ENCODE measurements at places on chromosomes 3 and 15.

- no peak for DNase-seq
Measured at GRCh38 chr3:37813403-37813802, 48.3 kb upstream of the CTDSPL start.

DNA sequence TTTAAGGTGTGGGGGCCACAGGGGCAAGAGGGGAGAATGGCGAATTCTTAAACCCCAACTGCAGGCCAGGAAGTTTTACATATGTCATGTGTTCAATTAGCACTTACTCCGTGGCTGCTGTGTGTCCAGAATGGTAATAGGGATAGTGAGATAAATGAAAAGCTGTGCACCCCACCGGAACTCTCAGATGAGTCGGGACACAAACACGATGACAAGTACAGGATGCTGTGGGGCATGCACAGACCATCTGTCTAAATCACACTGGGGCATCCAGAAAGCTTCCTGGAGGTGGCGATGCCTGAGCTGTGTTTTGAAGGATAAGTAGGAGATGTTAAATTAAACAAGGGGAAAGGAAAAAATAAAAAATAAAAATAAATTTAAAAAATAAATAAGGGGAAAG, 18.3 kb upstream of the TMEM158 start:
- DNase-seq, result no peak

DNA sequence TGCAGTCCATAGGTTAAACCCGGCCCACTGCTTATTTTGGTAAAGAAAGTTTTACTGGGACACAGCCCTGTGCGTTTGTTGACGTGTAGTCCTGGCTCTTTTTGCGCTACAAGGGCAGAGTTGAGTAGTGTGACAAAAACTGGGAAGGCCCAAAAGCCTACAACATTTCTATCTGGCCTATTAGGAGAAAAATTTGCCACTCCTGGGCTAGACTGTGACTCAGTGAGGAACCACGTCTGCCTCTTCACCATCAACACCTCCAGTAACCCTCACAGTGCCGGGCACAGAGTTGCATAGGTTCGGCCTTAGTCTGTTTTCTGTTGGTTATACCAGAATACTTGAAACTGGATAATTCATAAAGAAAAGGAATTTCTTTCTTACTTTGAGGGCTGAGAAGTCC, 110.3 kb downstream of the TOP2B start:
- no peak for DNase-seq

DNA sequence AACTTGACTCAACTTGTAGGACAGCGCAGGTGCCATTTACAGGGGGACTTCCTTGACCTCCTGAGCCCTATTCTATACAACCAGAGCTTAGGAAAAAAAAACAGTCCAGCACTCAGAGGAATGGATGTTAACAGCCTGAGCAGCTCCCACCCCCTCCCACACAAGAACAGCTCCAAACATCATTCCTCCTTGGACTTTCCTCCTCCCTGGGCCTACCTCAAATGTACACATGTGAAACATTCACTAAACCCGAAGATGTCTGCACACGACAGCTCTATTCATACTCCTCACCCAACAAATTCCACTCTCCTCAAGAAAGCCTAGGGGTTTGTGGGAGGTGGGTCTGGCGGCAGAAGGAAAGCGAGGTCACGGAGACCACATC, 503 bp upstream of the ATRIP start:
- DNase-seq, result no peak

DNA sequence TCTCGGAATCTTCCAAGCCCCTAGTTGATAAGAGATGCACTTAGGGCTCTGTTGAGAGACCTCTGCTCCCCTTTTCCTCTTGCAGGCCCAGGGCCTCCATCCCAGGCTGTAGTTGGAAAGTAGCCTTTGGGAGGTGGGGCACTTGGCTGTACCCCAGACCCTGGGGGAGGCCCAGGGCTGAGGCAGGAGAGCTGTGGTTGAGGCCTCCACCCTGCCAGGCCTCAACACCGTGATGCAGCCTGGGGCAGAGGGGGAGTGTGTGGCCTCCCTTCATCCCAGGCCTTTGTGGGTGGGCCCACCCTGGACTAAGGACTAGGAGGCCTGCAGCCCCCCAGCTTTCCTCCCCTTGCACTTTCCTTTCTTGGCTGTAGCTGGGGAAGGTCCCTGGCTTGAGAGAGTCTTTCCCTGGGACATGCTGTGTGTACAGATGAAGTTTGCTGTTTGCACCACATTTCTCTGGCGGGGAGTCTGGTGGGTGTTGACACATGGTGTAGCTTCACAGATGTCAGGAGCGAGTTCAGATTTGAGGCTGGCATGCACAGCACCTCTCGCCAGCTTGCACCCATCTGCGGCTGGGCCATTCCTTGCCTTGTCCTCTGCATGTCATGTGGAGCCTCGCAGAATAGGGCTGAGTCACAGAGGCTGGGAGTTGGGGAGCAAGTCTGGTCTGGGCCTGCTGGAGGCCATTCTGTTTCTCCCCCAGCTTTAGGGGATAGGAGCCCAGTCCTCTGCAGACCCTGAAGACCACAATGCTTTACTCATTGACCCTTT, 13.7 kb downstream of the PLEKHO2 start:
- DNase-seq, result no peak

DNA sequence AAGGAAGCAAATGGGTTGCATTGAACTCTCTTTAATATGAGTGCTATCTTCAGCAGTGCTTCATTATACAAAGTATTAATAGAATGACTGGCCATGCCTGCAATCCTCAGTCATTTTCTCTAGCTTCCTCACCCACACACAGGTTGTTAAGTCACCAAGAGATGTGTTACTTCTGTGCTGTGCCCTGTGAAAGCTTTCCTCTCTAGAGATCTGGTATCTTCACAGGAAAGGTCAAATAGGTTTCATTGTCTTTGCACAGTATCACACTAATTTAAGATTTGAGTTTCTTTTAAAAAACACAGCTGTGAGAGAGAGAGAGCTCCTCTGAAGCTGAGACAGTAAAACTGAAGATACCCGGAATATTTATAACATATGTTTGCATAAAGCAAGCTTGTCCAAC, 278.6 kb downstream of the CNTN4 start:
- no peak for DNase-seq

DNA sequence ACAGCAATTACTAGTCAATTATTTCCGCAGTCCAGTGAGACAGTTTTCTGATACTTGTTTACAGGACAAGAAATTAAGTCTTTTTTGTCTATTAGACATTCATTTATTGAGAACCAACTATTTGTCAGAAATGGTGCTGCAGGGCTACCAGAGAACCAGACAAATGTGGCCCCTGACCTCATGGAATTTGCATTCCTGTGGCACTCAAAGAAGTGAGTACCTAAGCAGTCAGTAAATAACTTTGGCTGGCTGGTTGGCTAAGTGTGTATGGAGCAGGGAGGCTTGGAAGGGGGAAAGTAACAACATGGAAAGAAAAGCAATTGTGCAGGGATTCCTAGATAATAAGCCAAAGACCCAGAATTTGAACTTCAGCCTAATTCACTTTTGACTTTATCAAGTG, 837.0 kb upstream of the CFAP20DC start:
- DNase-seq, result no peak

DNA sequence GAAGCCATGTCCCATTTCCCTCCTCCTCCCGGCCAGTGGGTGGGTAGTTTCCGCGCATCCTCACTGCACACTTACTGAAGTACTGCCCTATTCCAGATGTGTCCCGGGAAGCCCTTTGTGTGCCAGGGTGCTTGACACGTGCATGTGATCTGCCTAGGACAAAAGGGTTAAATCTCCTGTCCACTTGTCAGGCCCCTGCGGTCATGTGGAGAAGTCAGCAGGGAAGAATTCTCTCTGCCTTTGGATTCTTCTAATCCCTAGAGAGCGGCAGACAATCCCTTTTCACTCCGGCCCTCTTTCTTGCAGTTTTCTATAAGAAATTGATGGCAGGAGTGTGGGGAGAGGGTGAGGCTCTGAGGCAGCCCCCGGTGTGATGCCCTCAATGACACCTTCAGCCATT, 19.8 kb downstream of the ST8SIA2 start:
- DNase-seq, result peak; percentile 58

GRCh38 chr3:152772674-152773225, 62.2 kb upstream of the P2RY1 start:
- no peak for DNase-seq

DNA sequence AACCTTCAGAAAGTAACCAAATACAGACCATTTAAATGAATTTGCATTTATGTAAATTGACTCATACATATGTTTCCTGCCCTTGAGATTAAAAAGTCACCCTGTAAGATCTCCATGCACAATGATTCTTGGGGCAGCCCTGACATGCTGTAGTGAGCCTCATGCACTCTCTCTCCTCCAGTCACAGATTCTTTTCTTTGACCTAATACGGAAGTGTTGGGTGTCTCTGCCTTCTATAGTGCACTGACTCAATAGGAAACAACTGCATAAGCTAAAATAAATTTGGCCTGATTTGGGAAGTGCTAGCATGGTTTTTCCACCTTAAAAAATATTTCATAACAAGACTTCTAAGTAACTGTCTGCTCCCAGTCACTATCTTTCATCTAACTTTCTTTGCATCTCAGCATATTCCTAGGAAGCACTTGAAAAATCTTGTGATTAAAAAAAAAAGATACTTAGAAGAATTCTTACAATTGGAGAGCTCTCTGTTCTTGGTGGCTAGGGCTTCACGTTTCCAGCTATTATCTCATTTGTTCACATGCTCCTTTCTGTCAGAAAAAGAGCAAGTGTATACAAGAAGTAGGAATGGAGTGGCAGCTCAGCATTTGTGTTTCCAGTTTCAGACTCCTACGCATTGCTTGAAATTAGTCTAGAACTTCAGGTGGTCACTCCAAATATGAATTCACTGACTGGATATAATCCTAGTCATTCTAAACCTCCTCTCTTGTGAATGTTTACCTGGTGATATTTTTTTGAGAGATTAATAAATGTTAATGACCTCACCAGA, 207.9 kb upstream of the COL8A1 start:
- DNase-seq, result no peak

- DNase-seq, result no peak
Measured at GRCh38 chr3:133294253-133294652, 105.6 kb upstream of the BFSP2 start.

DNA sequence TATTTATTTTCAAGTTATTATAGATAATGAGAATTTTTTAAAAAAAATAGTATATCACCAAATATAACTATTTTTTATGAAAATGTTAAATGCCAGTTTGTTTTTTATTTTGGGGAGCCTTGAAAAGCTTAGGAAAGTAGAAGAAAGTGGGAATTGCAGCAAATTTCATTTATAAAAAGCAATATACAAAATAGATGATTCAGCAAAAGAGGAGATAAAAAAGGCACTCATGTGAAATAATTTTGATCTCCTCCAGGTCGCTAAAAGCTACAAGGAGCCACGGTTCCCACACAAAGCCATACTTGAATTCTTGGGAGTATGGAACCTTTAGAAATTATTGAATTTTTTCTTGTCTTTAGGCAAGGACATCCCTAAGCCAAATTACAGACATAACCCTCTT, 625.0 kb upstream of the SGO1 start:
- DNase-seq, result no peak

GRCh38 chr15:51697163-51697562, 15.9 kb downstream of the SCG3 start:
- DNase-seq, result no peak

GRCh38 chr3:138477120-138477519, 42.7 kb downstream of the ESYT3 start:
- DNase-seq, result no peak

DNA sequence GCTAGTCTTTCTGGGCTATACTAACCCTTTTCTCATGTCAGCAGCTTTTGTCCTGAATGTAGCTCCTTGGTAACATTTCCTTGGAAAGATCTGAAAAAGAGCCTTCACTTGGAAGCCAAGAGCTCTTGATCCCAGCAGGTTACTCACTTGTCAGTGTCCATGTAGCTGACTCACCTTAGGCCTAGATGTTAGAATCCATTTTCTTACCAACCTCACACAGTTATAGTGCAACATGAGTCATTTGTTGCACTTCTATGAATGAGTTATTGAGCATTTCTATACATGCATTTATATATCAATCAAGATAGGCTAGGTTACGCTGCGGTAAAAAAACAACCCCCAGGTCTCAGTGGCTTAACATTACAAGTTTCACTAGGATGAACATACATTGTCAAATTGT, 106.8 kb upstream of the SLC7A14 start:
- DNase-seq, result no peak

DNA sequence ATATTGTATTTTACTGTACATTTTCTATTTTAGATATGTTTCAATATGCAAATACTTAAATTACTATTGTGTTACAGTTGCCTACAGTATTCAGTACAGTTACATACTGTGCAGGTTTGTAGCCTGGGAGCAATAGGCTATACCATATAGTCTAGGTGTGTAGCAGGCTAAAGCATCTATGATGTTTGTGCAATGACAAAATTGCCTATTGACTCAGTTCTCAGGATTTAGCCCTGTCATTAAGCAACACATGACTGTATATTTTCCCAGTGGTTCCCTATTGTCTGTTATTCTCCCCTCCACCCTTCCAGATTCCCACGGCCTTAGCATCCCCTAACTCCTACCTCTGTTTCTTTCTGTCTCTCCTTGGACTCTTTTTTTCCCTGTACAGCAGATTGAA, 10.7 kb downstream of the MOBP start:
- no peak for DNase-seq

GRCh38 chr3:6806991-6807390, 53.9 kb upstream of the GRM7 start:
- no peak for DNase-seq

DNA sequence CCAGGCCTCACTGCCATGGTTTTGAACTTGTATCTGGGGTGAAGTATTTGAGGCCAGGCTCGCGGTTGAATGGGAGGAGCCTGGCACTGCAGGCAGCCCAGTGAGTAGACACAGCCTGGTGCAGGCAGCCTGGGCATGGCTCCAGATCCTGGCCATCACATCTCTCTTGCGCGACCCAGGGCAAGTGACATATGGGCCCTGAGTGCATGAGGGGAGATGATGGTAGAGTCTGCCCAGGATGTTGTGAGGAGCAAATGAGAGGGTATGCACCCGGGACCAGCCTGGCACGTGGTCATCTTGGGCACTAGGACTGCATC, 103.5 kb downstream of the TBC1D2B start:
- no peak for DNase-seq

DNA sequence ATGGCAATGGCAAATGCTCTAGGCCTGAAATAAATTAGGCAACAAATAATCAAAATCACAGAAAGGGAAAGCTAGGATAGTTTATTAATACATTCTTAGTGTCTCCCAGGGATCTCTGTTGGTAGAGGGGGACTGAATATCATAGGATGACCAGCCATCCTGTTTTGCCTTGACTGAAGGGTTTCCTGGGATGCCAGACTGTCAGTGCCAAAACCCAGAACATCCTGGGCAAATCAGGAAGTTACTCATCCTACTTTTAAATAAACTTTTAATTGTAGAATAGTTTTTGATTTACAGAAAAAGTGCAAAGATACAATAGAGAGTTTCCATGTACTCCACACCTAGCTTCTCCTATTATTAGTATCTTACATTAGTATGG, 21.8 kb upstream of the SIAH2 start:
- DNase-seq, result no peak

DNA sequence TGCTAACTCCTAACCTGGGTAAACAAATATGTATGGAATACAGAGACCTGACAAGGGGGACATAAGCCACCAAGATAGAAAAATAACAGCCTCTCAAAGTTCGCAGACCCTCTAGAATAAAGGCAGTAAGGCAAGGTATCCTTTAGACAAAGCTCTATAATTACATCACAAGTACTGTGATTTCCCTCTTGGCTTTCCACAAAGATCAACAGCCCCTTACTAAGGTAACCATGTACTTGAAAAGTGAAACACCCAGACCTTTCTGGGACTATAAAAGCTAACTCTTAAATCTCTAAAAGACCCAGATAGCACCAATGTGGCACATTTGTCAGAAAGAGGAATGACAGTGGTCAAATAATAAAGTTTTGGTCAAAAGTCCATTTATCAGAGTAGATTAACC, 51.9 kb downstream of the TBL1XR1 start:
- DNase-seq, result no peak

- DNase-seq, result no peak
Measured at GRCh38 chr3:123409443-123410148, 39.3 kb downstream of the ADCY5 start.

GRCh38 chr3:184552296-184552695, 9.3 kb upstream of the EPHB3 start:
- no peak for DNase-seq

Data from ELF-1 (cell line).